Activated CD8-positive, alpha-beta memory T cell treated with anti-CD3 and anti-CD28 coated beads for 4 hours (primary cell): ENCODE measurements at places on chromosomes 7 and 10.
A peak's percentile ranks its signal among the peaks of the same experiment; 100 is the strongest.

GRCh38 chr7:98995523-98996149 lies 117.3 kb downstream of the TRRAP start:
- DNase-seq: no peak

GRCh38 chr7:51310131-51310583 lies 6.5 kb downstream of the COBL start:
- DNase-seq: no peak

- DNase-seq: no peak
These were observed 178.4 kb downstream of the CPEB3 start for GRCh38 chr10:92112462-92112861.

GRCh38 chr7:27239387-27240014 lies 3.1 kb upstream of the EVX1 start:
- no peak for DNase-seq

- DNase-seq: no peak
These were observed 51.8 kb upstream of the BET1 start for GRCh38 chr7:94055963-94056362.

DNA sequence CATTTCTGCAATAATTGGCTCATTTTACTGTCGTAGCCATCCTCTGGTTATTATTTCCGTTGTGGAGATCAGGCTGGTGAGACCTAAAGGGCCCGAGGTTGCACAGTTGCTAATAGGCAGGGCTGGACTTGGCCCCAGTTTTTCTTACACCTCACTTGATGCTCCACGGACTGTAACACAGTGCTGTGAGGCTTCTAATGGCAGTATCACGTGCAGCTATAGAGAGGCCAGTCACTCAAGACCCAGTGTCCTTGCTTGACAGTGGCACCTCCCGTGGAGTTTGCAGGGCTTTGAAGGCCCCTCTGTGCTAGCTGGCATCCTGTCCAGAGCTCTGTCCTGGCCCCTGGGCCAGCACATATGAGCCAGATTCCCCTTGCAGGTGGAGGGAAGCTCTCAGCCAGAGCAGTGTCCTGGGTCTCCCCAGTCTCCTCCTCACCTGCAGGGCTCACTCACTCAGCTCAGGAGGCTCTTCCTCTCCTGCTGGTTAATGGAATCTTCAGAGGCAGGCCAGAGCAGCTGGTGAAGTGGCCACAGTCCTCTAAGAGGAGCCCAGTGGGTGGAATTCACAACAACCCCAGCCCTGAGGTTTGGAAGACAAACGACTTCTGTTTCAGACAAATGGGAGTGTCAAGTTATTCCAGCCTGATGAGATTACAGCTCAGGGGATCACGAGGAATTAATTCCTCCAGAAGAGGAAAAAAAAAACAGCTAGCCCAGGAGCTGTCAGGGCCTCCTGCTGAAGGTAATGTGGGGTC lies 114.2 kb upstream of the FAM180A start:
- no peak for DNase-seq

DNA sequence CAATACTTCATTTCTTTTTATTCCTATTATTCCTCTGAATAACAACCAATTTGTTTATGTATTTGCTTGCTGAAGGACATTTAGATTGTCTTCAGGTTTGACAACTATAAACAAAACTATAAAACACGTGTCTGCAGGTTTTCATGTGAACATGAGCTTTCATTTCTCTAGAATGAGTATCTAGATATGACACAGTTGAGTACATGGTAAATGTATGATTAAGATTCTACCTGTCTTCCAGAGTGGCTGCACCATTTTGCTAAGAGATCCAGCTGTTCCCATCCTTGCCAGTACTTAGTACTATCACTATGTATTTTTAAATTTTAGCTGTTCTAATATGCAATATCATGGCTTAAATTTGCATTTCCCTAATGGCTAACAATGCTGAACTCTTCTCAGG lies 10.1 kb downstream of the MCMBP start:
- DNase-seq: no peak

- no peak for DNase-seq
These were observed 98.4 kb downstream of the OSBPL3 start for GRCh38 chr7:24881623-24882022.

DNA sequence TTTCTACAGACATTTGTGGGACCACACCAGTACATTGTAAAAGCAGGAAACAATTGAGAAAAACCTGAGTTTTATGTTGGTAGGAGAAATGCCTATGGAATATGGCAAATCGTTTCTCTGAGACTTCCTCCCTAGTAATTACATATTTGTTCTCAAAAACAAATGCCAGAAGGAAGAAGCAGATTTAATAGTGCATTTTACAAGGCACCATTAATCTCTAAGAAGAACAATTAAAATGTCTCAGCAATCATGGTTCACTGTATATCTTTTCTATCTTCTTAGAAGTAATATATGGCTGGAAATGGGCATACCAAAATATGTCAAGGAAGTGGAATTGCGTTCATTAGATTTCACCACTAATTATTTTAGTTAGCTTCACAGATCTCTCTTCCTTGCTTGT lies 13.3 kb downstream of the CAV1 start:
- no peak for DNase-seq

DNA sequence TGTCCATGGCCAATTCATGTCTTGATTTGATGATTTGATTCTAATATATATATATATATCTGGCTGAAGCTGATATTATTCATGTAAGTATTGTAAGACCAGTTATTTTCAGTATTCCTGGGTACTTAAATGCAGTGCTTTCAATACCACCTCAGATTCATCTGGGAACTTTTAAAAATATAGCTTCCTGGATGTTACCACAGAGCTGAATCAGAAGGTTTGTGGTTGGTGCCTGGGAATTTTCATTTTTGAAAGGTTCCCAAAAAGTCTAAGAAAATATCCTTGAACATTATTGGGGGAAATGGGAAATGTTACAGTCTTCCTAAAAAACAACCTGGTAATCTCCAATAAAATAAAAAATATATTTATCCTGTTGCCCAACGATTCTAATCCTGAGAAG lies 10.7 kb upstream of the PPP3CB start:
- no peak for DNase-seq

DNA sequence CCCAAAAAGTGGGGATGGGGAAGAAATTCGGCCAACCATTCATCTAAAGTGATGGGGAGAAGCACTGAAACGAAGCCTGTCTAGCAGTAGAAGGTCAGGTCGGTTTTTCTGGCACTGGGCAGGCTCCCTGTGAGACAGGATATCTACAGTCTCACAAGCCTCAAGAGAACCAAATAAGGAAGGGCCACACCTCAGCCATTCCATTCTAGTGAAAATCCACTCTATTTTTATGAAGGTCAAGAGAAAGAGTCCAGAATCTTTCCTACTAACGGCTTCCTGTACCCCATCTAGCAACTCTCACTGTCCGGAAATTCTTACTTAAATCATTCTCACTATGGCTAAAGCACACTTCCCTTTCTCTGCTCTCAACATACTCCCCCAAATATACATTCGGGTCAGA lies 267.1 kb downstream of the PRPF18 start:
- no peak for DNase-seq

DNA sequence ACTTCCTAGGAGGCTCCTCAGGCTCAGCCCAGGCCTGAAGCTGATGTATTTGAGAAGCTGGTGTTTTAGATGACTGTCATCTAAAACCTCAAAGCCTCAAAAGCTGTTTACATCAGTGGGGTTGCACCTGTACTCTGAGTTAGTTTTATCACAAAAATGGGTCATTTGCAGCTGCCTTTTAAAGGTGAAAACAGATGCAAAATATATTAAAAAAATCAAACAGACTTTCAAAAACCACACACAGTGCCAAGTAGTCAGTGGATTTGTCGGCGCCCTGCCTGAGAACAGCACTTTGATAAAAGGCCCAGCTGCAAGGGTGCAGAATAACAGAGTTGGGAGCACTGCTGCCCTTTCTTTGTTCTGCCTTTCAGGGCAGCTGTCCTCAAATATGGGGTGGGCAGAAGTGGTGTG lies 103.0 kb downstream of the VOPP1 start:
- DNase-seq: no peak

GRCh38 chr7:102433219-102434038 lies at the start of gene ORAI2:
ORAI2 (plus strand) TSS chr7:102433575; CDS start chr7:102438957, 5,382 bp downstream.
- peak; percentile 79 for DNase-seq

DNA sequence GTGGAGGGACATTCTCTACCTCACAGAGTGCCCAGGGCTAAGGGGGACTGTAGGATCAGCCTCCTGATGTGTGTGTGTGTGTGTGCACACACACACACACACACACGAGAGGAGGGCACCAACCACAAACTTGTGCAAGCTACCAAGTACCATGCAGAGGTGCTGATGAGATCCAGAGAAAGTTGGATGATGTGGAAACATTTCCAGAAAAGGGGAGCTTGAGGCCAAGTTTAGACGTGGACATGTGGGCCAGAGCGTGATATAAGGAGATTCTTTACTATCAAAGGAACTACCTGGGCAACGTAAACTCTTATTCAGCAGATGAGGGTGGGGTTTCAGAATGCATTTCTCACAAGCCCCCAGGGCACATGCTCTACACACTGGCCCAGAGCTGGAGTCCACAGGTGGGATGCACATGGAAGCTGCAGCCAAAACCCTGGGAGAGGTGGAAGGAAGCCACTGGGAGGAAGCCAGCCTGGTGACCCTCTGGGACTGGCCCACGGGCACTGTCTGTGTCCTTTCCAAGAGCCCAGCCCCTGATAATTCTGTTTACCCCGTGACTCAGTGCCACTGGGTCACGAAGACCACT lies 53.5 kb downstream of the DLG5 start:
- no peak for DNase-seq

- DNase-seq: no peak
These were observed 27.4 kb upstream of the TMEM72 start for GRCh38 chr10:44883593-44884331.

DNA sequence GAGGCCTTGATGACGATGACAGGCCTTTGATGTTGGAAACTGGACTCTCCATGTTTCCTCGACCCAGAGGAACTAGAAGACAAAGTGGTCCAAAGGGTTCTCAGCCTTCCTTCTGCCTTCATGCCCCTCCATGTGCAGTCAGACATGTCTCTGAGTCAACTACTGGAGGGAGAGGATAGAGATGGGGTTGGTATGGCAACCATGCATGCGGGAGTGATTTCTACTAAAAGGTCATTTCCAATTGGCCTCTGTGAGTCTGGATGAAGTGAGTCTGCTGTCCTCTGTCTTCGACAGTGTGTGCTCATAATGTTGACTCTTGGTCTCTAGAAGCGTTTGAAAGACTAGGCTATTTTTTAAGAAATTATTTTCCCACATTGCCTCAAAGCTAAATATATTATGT lies 29.2 kb downstream of the STK17A start:
- no peak for DNase-seq

DNA sequence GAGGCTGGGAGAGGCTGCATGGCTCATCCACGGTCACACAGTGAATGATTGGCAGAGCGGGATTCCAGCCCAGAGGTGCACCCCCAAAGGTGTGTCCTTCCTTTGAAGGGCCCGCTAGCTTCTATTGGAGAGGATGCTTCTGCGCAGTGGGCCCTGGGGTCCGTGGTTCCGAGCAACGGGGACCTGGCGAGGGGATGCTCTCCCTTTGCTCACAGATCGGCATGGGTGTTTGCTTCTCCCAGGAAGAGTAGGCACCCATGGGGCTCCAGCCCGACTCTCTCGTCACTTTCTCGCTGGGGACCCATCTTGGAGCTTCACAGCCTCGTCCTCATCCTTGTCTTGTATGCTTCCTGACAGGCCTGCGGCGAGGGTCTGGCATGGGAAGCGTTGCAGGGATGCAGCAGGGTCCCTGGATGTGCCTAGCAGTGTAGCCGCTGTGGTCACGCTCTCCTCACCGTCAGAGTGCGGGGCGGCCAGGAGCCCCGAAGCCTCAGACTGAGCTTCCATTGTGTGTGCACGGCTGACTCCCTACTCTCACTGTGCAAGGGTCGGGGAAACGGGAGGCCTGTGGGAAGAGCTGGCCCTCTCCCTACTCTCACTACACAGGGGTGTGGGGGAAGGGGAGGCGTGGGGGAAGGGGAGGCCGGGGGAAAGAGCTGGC lies 538.5 kb upstream of the FOXK1 start:
- DNase-seq: no peak

GRCh38 chr7:70736715-70737460 lies 395.1 kb upstream of the GALNT17 start:
- no peak for DNase-seq

DNA sequence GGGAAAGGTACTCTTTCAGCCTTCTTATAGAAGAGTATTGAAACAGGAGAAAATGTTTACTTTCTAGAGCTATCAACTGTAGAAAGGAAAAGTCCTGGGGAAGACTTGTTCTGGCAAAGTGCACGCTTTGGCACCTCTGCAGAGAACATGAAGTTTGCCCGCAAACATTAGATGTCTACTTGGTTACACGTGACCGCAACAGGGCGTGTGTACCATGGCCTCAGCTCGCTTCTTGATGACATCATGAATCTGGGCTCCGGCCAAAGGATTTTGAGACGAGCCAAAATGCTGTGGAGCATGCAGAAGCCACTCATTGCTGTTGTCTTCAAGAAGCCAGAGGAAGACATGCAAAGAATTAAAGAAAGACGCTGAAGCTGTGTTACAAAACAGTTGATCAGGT lies 8.6 kb upstream of the TAS2R60 start:
- no peak for DNase-seq

GRCh38 chr7:74482629-74483401 lies 29.1 kb downstream of the GTF2IRD1 start:
- DNase-seq: no peak

DNA sequence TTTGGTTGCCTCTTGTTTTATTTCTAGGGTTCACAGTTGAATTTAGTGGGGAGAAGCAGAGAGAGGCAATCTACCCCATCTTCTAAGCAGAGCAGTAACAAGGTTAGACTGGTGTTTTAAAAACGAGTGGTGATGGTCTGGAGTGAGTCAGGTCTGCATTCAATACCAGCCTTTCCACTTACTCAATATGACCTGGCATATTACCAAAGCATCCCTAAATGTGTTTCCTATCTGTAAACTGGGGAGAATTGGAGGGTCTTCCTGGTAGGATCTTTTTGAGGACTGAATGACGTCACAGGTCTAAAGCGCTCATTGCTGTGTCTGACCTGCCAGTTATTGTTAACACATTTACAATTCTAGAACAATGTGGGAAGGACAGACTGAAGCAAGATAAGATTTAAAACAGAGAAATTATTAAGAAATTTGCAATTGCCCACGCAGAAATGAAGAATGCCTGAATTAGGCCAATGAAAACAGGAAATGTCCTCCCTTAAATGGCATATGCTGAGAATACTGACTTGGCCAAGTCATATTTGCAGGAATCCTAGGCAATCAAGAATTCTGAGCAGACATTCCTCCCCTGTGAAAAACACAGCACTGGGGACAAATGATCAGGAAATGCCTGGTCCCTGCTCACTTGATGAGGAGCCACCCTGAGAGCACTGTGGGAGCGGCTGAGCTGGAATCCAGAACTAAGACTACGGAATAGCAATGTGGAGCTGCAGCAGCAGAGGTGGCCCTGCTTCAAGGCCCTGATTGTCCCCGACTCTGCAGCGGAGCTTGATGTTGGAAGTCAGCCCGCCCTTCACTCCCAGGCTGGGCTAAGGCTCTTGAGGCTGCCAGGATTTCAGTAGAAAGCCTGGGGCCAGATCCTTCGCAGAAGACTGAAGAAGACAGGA lies 184.5 kb upstream of the CXCL12 start:
- DNase-seq: no peak

GRCh38 chr10:63542835-63543575 lies 21.8 kb downstream of the REEP3 start:
- DNase-seq: no peak
